ENCODE measurements at places on chromosomes 7 and 10.

- DNase-seq = no peak
Measured at GRCh38 chr10:67861750-67862432, 22.6 kb upstream of the SIRT1 start.

- DNase-seq = no peak
Measured at GRCh38 chr7:30936650-30937245, 25.1 kb downstream of the AQP1 start.

GRCh38 chr7:23696916-23697441 lies 13.0 kb upstream of the STK31 start:
- peak; percentile 47 for DNase-seq

- DNase-seq = no peak
Measured at GRCh38 chr10:100817268-100817839, 72.0 kb downstream of the PAX2 start.

DNA sequence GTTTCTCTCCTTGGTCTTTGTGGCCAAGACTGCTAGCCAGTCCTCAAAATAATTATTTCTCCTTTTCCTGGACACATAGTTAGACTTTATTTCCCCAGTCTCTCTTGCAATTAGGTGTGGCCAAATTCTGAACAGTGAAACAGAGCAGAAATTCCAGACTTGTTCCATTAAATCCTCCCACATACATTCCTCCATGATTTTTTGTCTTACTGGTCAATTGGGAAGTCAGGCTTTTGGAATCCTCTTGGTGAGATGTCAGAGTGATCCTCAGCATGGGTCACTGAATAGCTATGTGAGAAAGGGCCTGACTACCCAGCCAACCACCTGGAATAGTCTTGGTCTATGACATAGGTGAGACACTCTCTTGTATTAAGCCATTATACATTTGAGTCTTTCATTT lies 164.2 kb downstream of the DGKI start:
- no peak for DNase-seq

DNA sequence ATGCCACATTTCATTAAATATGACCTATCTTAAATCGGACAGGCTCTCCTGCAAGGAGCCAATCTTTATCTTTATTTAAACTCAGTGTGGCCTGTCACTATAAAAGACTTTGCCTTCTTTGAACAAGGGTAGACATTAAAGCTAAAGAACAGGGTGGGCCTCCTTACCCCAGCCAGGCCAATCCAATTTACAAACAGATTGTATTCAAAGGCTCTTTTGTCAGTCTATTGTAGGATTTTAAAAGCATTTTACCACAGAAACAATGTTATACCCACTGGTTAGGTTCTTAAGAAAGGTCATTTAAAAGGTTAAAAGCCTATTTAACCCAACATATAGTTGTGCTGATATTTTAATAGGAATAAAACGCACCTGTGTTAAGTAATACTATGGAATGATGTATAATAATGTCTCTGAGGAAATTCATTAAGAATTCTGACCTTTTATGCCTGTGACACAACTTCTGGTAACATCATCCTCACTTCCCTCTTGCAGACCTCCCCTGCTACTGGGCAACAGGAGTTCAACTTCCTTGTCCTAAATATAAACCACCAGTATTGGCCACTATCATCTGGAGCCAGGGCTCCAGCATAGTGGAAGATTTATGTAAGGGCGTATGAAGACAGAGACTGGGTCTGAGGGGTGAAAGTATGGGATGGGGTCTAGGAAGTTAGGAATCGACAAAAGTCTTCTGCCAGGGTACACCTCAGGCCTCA lies 32.5 kb downstream of the MTERF1 start:
- no peak for DNase-seq

DNA sequence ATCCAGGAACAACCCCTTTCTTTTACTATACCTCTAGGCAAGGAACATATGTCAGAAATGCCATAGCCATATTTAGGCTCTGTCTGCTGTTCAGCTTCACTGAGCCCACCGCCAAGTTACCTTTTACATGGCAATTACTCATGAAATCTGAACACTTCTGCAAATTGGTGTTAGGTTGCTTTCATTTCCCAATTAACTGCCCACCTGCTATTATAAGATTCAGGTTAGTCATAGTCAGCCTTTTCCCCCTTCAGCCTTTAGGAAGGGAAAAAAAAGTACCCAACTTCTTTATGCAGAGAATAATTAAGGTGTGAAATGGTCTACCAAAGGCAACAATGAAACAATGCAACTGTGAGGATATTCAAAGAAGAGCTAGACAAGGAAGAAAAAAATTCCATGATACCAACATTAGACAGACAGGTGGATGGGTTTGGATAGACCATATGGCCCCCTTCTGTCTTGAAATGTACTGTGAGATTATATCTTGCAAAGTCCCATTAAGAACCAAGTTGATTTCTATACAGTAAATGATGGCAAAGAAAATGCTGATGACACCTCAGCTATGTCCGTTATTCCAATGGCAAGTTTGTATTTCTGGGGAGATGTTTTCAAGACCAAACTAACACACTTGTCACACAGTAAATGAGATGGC lies 442.1 kb upstream of the NRP1 start:
- no peak for DNase-seq

- DNase-seq = no peak
Measured at GRCh38 chr10:85642421-85643170, 724.0 kb downstream of the GRID1 start.

- DNase-seq = no peak
Measured at GRCh38 chr10:47389619-47390018, 5.5 kb upstream of the ZNF488 start.

GRCh38 chr7:70457883-70458680 lies 673.9 kb upstream of the GALNT17 start:
- DNase-seq = no peak

DNA sequence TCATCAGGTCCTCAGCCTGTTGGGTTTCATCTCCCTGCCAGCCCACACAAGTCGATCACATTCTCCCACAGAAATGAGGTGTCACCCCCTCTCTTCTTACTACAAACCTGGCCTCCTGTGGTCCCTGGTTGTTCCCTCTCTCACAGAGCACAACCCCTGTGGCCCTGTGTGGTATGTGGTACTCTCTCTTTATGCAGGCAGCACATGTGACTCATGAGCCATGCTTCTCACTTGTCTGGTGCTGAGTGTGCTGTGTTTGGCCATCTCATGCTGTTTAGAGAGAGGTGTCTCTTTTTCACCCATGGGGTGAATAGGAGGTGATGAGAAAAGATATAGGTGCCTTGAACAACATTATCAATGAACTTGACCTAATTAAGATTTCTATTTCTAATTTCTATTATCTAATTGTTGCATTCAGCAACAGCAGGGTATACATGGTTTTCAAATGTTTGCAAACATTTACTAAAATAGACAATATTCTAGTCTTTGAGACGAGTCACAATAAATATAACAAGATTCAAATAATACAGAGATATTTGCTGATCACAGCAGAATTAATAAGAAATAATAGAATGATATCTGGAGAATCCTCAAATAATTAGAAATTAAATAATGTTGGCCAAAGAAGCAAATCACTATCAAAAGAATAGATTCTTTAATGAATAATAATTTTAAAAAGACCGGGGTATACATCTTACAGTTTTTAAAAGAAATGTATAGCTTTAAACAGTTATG lies 633.8 kb upstream of the IGFBP3 start:
- DNase-seq = no peak

All from effector CD4-positive, alpha-beta T cell (primary cell).